ENCODE measurements at places on chromosomes 5 and 9. TPM values are rescaled to one million over a fixed set of nuclear protein-coding genes. Genes with fewer than 3 reads are reported as not detected.

DNA sequence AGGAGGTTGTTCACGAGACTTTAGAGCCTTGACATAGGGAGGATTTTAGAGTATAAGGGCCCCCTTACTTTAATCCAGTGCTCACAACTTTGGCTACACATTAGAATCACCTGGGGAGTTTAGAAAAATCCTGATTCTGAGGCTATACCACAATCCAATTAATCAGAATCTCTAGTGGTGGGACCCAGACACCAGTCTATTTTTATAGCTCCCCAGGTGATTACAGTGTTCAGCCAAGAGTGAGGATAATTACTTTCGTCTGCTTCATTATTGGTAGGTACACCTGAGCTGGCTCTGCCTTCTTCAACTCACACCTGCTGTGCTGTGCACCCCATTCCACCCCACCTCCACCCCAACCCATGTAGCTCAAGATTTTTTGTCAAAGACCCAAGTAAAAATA lies 141.3 kb upstream of the EPB41L4A start:
- no peaks in the 10 kb centered on the region for H3K4me1 ChIP-seq
- no peaks in the 10 kb centered on the region for H3K36me3 ChIP-seq
- no peak overlapping the region for H3K4me3 ChIP-seq

- no peaks in the 10 kb centered on the region for H3K36me3 ChIP-seq
- peaks cover 2% of the 10 kb centered on the region for H3K27me3 ChIP-seq
- H3K27ac ChIP-seq: no peak overlapping the region
- DNase-seq: no peak
- H3K4me1 ChIP-seq: peaks cover 3% of the 10 kb centered on the region
- H3K4me3 ChIP-seq: no peak overlapping the region
Measured at GRCh38 chr9:131020862-131021261, 11.9 kb downstream of the LAMC3 start.

- peaks cover 7% of the 10 kb centered on the region for H3K27me3 ChIP-seq
- H3K4me1 ChIP-seq: no peaks in the 10 kb centered on the region
- no peaks in the 10 kb centered on the region for H3K36me3 ChIP-seq
- H3K27ac ChIP-seq: no peak overlapping the region
Measured at GRCh38 chr9:95570150-95570549, 53.4 kb upstream of the PTCH1 start.

DNA sequence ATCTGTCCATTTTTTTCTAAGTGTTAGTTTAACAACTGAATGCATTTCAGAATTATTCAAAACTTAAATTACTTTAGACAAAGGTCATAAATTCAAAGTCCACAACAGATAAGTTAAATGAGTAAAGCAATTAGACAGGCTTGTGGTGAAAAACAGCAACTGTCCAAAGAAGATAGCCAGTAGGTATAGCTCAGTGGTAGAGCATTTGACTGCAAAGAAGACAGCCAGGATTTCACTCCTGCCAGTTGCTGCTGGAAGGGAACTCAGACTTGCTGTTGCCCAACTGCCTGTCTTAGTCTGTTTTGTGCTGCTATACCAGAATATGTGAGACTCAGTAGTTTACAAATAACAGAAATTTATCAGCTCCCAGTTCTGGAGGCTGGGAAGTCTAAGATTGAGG lies 10.0 kb downstream of the FANCC start:
- H3K4me1 ChIP-seq: no peaks in the 10 kb centered on the region
- no peak for DNase-seq
- no peaks in the 10 kb centered on the region for H3K36me3 ChIP-seq
- H3K4me3 ChIP-seq: no peak overlapping the region

- no peaks in the 10 kb centered on the region for H3K27me3 ChIP-seq
- no peak overlapping the region for H3K27ac ChIP-seq
- no peak overlapping the region for H3K4me3 ChIP-seq
- no peak for DNase-seq
- no peaks in the 10 kb centered on the region for H3K36me3 ChIP-seq
- no peaks in the 10 kb centered on the region for H3K4me1 ChIP-seq
Measured at GRCh38 chr5:95163079-95163478, 121.8 kb downstream of the MCTP1 start.

DNA sequence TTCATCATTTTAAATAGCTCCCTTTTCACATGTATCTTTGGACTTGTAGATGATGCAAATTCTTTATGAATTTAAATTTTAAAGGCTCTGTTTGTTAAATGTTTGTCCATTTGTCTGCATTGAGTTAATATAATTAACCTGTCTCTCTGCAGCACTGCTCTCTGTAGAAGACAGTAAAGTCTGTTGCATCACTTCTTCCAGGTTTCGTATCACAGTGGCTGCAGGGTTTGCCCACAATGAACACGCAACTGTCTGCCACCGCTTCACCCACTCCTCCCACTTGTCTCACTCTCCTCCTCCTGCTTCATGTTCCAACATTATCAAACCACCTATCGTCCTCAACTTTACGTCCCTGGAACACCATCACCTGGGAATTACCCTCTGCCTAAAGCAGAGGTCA lies 231.3 kb upstream of the SLC30A5 start:
- no peak overlapping the region for H3K27ac ChIP-seq
- H3K4me1 ChIP-seq: no peaks in the 10 kb centered on the region
- DNase-seq: no peak
- H3K36me3 ChIP-seq: no peaks in the 10 kb centered on the region
- H3K4me3 ChIP-seq: no peak overlapping the region

GRCh38 chr5:134090522-134090921 lies 24.0 kb upstream of the TCF7 start:
- no peak for DNase-seq
- H3K27ac ChIP-seq: no peak overlapping the region
- no peak overlapping the region for H3K4me3 ChIP-seq
- H3K36me3 ChIP-seq: no peaks in the 10 kb centered on the region

DNA sequence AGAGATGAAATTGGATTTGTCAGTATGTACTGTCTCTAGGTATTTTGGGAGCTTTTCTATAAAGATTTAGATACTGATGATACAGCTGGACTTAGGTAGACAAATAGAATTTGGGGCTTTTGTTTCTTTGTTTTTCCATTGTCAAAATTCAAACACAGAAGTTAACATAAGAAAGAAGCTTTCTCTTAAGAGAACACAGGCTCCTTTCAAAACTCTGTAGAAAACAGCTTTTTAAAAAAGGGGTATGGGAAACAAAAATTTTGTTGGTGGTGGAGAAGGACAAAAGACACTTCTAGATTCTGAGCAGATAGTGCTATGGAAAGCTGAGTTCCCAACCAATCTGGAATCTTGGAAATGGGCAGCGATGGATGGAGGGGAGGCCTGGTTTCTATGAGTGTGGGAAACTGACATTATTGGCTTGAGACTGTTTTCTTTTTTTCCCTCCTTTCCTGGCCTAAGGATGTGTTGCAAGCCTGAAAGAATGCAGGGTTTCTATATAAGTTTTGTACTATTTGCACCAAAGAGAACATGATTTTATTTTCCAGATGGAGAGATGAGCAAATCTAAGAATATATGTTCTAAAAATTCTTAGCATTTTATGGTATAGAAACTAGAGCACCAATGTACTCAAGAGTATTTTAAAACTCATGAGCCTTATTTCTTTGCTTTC lies 240.0 kb downstream of the PRR16 start:
- H3K27me3 ChIP-seq: no peaks in the 10 kb centered on the region
- H3K4me1 ChIP-seq: no peaks in the 10 kb centered on the region
- H3K27ac ChIP-seq: no peak overlapping the region
- no peak overlapping the region for H3K4me3 ChIP-seq
- no peak for DNase-seq

- no peaks in the 10 kb centered on the region for H3K4me1 ChIP-seq
- H3K36me3 ChIP-seq: no peaks in the 10 kb centered on the region
- H3K27ac ChIP-seq: no peak overlapping the region
- H3K4me3 ChIP-seq: no peak overlapping the region
- no peak for DNase-seq
Measured at GRCh38 chr5:169696621-169697510, 59.8 kb downstream of the DOCK2 start.

DNA sequence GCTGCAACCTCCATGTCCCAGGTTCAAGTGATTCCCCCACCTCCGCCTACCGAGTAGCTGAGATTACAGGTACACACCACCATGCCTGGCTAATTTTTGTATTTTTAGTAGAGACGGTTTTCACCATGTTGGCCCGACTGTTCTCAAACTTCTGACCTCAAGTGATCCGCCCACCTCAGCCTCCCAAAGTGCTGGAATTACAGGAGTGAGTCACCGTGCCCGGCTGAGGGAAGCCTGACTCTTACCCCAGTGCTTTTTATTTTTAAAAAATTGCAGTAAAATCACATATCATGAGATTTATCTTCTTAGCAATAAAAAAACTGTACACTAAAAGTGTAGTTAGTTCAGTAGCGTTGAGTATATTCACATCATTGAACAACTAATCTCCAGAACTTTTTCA lies 105.3 kb downstream of the SLIT3 start:
- H3K36me3 ChIP-seq: no peaks in the 10 kb centered on the region
- no peaks in the 10 kb centered on the region for H3K27me3 ChIP-seq
- no peak for DNase-seq
- H3K4me1 ChIP-seq: peaks cover 4% of the 10 kb centered on the region
- no peak overlapping the region for H3K27ac ChIP-seq
- H3K4me3 ChIP-seq: no peak overlapping the region

GRCh38 chr5:179791881-179792611 lies 1.7 kb upstream of the LTC4S start:
- no peak overlapping the region for H3K4me3 ChIP-seq
- no peaks in the 10 kb centered on the region for H3K4me1 ChIP-seq
- H3K27ac ChIP-seq: peak overlapping the region; percentile 55
- H3K36me3 ChIP-seq: no peaks in the 10 kb centered on the region
- peak; percentile 73 for DNase-seq
- H3K27me3 ChIP-seq: no peaks in the 10 kb centered on the region

- no peak for DNase-seq
- peak overlapping the region; percentile 30 for H3K27ac ChIP-seq
- H3K4me1 ChIP-seq: peaks cover 27% of the 10 kb centered on the region
- H3K36me3 ChIP-seq: no peaks in the 10 kb centered on the region
- H3K4me3 ChIP-seq: no peak overlapping the region
Measured at GRCh38 chr9:107177243-107177839, 105.7 kb upstream of the RAD23B start.

- H3K36me3 ChIP-seq: no peaks in the 10 kb centered on the region
- DNase-seq: no peak
- H3K4me1 ChIP-seq: no peaks in the 10 kb centered on the region
- no peaks in the 10 kb centered on the region for H3K27me3 ChIP-seq
Measured at GRCh38 chr5:38823503-38823902, 22.3 kb upstream of the OSMR start.

DNA sequence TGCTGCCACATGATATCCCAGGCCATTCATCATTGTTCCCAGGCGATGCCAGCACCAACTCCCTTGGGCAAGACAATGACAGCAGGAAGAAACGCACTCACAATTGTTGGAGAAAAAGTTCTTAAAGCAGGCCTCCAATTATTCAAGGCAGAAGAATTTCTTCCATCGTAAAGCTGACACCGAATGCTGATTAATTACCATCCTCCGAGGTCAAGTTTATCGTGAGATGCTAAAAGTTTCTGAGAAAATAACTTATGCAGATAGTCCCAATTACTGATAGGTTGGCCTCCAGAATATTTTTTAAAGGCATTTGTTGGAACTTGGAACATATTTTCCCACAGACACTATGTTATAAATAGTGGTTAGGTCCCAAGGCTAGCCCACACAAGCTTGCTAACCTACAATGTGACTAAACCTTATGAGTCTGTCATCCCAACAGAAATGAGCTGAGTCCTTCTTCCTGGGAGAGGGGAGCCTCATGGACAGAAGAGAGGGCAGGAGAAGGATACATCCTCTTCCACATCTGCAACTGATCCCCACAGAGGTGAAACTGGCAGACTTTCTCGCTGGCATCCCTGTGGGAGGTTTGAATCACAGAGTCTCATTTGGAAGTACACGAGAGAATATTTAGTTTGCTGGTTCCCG lies 202.4 kb upstream of the TBC1D2 start:
- H3K36me3 ChIP-seq: no peaks in the 10 kb centered on the region
- no peaks in the 10 kb centered on the region for H3K27me3 ChIP-seq
- H3K27ac ChIP-seq: no peak overlapping the region
- no peak overlapping the region for H3K4me3 ChIP-seq

- H3K4me1 ChIP-seq: peaks cover 58% of the 10 kb centered on the region
- no peaks in the 10 kb centered on the region for H3K36me3 ChIP-seq
- H3K27ac ChIP-seq: peak overlapping the region; percentile 51
Measured at GRCh38 chr5:122152266-122152900, 23.0 kb downstream of the ZNF474 start.

GRCh38 chr5:134490925-134491271 lies 34.6 kb upstream of the JADE2 start:
- H3K4me3 ChIP-seq: no peak overlapping the region
- no peak overlapping the region for H3K27ac ChIP-seq

- H3K27ac ChIP-seq: no peak overlapping the region
- no peak for DNase-seq
- H3K4me1 ChIP-seq: no peaks in the 10 kb centered on the region
Measured at GRCh38 chr9:89701221-89701798, 96.5 kb downstream of the GADD45G start.

- no peaks in the 10 kb centered on the region for H3K27me3 ChIP-seq
- H3K4me3 ChIP-seq: no peak overlapping the region
- DNase-seq: no peak
- H3K27ac ChIP-seq: peak overlapping the region; percentile 50
Measured at GRCh38 chr5:68456756-68457217, 241.2 kb downstream of the PIK3R1 start.

- no peaks in the 10 kb centered on the region for H3K27me3 ChIP-seq
- H3K4me3 ChIP-seq: peak within 1 kb of the TSS; percentile 26
- H3K36me3 ChIP-seq: no peaks in the 10 kb centered on the region
- peaks cover 4% of the 10 kb centered on the region for H3K4me1 ChIP-seq
Measured at GRCh38 chr5:141420855-141421488, at the start of gene PCDHGA11. PCDHGA11 (plus strand) TSS chr5:141421051; CDS start chr5:141421228, 177 bp downstream.

DNA sequence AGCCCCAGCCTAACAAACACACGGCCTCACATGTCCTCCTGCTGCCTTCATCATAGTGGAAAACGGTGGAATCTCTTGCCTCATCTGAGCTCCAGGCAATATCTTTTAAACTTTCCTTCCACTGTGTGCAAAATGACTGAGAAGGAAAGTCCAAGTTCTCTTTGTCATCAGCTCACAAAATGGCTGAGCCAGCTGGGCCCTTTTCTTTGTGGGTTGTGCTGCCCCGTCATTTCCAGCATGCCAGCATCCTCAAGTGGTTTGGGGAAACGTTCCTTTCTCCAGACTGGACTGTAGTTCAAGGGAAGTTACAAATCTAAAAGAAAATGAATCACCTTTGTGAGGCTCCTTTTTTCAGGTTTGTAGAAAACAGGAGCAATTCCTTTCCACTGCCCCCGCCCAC lies 171.1 kb upstream of the FSTL4 start:
- H3K4me1 ChIP-seq: no peaks in the 10 kb centered on the region
- H3K27me3 ChIP-seq: no peaks in the 10 kb centered on the region
- no peak for DNase-seq
- H3K36me3 ChIP-seq: no peaks in the 10 kb centered on the region

Gene OR1Q1
- total RNA-seq: not detected

Gene FGF18
- total RNA-seq: not detected

Gene HRH2
- total RNA-seq: 3.8 TPM

Gene SLCO6A1
- total RNA-seq: not detected

Gene TAF11L5
- not detected for total RNA-seq

Gene S100Z
- total RNA-seq: not detected

Gene WNT8A
- not detected for total RNA-seq

Gene HIGD2A
- total RNA-seq: 235 TPM

Gene INSL4
- not detected for total RNA-seq

Gene OR13D1
- not detected for total RNA-seq

Gene TLR4
- 14.9 TPM for total RNA-seq

Gene PCDHA8
- total RNA-seq: not detected

Gene TEX48
- not detected for total RNA-seq

Gene POLR1E
- 24.4 TPM for total RNA-seq

Gene TGFBI
- total RNA-seq: 49.2 TPM

Gene FAM120AOS
- 63.1 TPM for total RNA-seq
